ENCODE measurements at places on chromosomes 5 and 9.
A peak's percentile ranks its signal among the peaks of the same experiment; 100 is the strongest.

DNA sequence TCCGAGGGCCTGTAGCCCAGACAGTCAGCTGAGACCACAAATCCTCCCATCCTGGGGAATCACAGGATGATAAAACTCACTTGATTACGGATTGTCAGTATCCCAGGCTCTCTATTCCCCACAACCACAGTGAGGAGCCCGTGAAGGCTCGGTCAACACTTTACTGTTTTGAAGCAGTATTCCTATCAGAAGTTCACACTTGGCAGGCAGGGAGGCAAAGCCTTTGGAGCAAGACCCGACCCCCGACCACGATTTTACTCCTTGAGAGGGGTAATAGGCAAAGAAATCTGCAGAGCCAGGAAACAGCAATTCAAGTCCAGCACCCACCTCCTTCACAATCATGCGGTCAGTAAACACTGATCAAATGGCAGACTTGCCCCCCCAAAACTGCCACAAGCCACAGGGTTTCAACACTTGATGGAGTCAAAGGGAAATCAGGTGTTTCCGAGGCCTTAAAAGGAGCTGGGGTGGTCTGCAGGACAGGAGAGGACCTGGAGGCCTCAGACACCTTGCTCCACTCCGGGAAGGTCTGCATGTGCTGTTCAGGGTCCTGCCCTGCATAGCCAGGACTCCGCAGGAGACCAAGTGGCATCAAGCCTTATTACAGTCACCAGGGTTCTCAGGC is 25.2 kb downstream of the BICD2 start:
- DNase-seq = no peak

GRCh38 chr5:121550989-121551388 is 300.7 kb upstream of the FTMT start:
- DNase-seq = no peak

DNA sequence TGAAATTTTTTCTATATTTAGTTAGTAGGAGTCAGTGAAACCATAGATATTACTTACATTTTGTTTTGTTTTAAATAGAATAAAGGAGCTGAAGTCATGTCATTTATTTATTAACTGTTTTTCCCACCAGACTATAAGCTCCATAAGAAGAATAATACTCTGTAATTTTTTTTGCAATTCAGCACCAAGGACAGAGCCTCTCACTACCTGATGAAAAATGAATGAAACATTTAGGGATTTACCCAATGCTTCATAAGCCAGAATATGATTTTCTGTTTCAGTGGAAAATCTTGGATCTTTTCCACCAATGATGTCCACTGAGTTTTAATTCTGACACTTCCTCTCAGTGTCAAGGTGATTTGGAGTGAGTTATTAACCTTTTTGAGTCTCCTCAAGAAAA is 624.9 kb upstream of the GRAMD2B start:
- DNase-seq = no peak

DNA sequence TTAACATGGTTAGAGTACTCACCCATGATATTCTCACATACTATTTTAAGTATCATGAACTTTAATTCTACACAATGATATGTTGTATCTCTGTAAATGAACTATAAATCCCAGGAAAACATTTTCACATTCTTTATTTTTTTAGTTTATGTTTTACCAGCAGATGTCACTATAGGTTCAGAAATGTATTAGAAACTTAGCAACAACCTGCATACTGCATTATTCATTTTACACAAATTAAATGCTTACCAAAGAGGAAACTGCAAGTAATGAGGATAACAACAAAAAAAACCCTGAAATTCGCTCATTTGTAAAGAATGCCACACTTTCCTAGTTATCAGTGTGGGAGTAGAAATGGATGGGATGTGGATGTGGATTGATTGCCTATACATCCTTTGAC is 217.5 kb upstream of the OTULINL start:
- DNase-seq = peak; percentile 55

DNA sequence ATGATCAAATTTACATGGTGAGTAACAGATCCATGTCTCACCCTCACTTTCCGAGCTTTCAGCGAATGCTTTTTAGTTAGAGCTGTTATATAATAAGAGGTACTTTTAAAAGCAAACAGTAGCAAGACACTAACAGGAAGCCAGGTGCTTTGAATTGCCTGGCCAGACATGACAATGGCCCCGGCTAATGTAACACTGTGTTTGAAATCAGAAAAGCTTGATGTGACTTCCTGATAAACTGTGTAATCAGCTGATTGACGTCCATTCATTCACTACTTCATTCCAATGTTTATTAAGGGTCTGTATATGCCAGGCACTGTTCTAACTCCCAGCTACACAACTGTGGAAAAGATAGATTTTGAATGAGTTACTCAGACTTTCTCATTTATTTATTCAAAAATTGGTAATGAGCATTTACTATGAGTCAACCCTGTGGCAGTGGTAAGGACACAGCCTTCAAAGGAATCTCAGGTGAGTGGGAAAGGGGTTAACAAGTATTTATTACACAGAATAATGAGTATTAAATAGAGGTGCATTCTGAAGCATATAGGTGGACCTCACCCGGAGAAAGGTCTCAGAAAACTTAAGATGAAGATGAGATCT is 26.6 kb downstream of the DPYSL3 start:
- peak; percentile 97 for DNase-seq
